Breast epithelium (tissue), 4 donors: ENCODE measurements at places on chromosomes 7 and 10.
A peak's percentile ranks its signal among the peaks of the same experiment; 100 is the strongest.

DNA sequence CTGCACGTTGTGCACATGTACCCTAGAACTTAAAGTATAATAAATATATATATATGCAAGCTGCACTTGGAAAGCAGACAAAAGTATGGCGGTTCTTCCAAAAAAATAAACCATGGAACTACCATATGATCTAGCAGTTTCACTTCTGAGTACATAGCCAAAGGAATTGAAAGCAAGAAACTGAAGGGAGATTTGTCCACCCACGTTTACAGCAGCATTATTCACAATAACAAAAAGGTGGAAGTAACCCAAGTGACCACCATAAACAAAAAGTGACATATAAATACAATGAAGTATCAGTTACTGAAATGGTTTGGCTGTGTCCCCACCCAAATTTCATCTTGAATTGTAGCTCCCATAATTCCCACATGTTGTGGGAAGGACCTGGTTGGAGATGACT, 525.3 kb upstream of the CELF2 start:
- no peaks in the 10 kb centered on the region for H3K4me1 ChIP-seq
- H3K27ac ChIP-seq = no peak overlapping the region
- H3K4me3 ChIP-seq = no peak overlapping the region
- DNase-seq = no peak
- H3K27me3 ChIP-seq = no peaks in the 10 kb centered on the region

- H3K27ac ChIP-seq = no peak overlapping the region
- no peaks in the 10 kb centered on the region for H3K4me1 ChIP-seq
- H3K4me3 ChIP-seq = no peak overlapping the region
- no peaks in the 10 kb centered on the region for H3K36me3 ChIP-seq
Observed at GRCh38 chr10:52376694-52377354, 62.7 kb downstream of the DKK1 start.

DNA sequence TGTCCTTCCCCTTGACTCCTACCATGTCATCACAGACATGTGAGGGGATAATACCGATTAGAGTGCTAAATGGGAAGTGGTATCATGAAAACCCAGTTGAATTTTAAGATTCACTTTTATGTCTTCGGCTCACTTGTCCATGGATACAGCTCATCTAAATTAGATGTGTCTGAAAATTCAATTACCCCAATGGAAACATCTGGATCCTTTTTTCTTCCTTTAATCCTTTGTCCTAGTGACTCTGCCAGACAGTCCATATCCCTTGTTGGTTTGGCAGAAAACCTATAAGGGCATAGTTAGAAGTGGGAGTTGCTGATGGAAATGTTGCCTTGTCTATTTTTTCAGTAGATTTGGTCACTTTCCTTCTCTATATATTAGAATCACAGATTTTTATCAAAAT, 271.9 kb downstream of the MTERF1 start:
- no peak for DNase-seq
- no peaks in the 10 kb centered on the region for H3K4me1 ChIP-seq
- H3K36me3 ChIP-seq = no peaks in the 10 kb centered on the region
- H3K27ac ChIP-seq = no peak overlapping the region
- H3K27me3 ChIP-seq = no peaks in the 10 kb centered on the region

DNA sequence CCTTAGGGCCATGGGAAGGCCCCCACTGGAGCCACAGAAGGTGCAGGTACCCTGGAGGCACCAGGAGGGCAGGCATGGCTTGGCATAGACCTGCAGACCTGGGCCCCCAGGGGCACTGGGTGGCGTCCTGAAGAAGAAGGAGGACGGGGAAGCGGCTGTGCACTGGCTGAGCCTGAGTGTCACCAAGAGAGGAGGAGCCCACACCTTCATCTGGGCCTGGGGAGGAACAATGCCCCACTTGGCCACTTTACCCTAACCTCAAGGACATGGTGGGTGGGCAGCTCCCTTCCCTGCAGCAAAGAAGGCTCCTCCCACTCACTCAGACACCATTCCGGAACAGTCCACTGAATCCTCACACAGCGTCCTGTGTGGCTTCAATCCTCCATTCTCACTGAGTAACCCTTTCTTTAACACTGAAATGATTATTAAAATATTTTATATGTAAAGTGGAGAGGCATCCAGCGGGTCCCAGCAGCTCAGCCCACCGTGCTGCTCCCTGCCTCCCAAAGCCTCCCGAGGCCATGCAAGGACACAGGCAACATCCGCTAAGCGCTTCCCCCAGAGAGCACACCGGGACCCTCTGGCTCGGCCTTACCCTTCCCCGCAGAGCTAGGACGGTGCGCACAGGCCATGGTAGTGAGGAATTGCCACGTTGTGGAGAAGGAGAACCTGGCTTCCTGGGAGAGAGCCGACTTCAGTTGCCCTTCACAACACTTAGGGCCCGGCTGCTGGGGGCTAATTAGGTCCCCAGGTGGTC, 516.7 kb upstream of the MGMT start:
- H3K27me3 ChIP-seq = no peaks in the 10 kb centered on the region
- no peaks in the 10 kb centered on the region for H3K4me1 ChIP-seq
- no peak overlapping the region for H3K27ac ChIP-seq
- H3K36me3 ChIP-seq = no peaks in the 10 kb centered on the region
- DNase-seq = no peak

DNA sequence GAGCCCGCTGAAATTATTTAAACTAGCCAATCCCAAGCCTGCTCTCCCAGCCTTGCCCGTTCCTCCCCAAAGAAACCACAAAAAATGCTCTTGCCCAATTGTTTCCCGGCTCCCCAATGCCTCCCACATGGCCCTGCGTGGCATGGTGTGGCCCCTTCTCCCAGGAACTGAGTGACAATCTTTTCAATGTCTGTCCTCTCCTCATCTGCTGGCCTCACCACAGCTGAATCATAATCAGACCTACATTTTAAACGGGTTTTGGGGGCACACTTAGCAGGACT, 201.5 kb downstream of the PRPF18 start:
- no peak overlapping the region for H3K4me3 ChIP-seq
- H3K36me3 ChIP-seq = no peaks in the 10 kb centered on the region
- DNase-seq = no peak
- H3K27me3 ChIP-seq = no peaks in the 10 kb centered on the region
- no peak overlapping the region for H3K27ac ChIP-seq

DNA sequence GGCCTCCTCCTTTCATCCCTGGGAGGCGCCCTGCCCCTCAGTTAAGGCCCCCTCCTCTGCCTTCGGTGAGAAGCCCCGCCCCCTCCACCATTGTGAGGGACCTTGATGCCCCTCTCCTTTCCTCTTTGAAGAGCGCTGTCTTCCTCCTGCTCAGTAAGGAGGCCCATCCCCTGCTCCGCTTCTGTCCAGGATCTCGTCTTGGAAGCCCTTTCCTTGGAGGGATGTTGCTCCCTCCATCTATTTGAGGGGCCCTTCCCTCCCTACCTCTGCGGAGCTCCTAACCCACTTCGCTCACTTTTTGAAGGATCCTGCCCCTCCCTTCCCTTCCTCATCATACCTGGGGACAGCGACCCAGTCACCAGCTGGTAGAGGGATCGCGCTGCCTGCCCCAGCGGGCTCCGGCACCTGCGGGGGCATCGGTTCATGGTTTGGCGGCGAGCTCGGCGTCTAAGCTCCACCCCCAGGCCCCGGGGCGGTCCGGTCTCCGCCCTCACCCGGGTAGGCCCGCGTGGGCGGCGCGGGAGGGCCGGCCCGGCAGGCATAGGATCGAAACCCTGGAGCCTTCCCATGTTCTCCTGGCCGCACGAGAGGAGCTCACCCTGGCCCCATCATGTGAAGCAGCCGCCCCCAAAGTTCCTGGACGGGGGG, 4.1 kb downstream of the KCNIP2 start:
- no peaks in the 10 kb centered on the region for H3K36me3 ChIP-seq
- H3K4me1 ChIP-seq = no peaks in the 10 kb centered on the region
- H3K27ac ChIP-seq = no peak overlapping the region
- H3K4me3 ChIP-seq = peak overlapping the region; percentile 20
- DNase-seq = no peak
- H3K27me3 ChIP-seq = no peaks in the 10 kb centered on the region

DNA sequence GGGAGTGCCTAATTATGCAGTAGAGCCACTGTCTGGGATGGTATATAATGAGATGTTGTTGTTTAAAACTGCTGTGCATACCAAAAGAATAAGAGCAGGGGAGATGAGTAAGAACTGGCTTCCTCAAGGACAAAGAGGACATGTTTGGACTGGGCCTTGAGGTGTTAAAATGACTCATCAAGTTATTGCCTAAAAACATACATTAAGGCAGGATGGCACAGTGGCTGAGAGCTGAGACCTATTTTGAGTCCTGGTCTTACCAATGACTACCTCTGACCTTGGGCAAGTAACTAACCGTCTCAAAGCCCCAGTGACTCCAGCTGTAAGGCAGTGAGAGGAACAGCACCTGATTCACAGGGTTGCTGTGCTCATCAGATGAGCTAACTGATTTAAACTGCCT, 71.1 kb downstream of the CFAP58 start:
- no peak overlapping the region for H3K27ac ChIP-seq
- no peaks in the 10 kb centered on the region for H3K4me1 ChIP-seq
- H3K27me3 ChIP-seq = no peaks in the 10 kb centered on the region

- no peaks in the 10 kb centered on the region for H3K4me1 ChIP-seq
- no peaks in the 10 kb centered on the region for H3K36me3 ChIP-seq
- no peak for DNase-seq
- H3K4me3 ChIP-seq = no peak overlapping the region
Observed at GRCh38 chr7:20408467-20408826, 77.7 kb downstream of the ITGB8 start.

- H3K27ac ChIP-seq = no peak overlapping the region
- H3K4me3 ChIP-seq = no peak overlapping the region
- no peak for DNase-seq
- H3K27me3 ChIP-seq = no peaks in the 10 kb centered on the region
Observed at GRCh38 chr10:126500866-126501265, 112.6 kb upstream of the ADAM12 start.

DNA sequence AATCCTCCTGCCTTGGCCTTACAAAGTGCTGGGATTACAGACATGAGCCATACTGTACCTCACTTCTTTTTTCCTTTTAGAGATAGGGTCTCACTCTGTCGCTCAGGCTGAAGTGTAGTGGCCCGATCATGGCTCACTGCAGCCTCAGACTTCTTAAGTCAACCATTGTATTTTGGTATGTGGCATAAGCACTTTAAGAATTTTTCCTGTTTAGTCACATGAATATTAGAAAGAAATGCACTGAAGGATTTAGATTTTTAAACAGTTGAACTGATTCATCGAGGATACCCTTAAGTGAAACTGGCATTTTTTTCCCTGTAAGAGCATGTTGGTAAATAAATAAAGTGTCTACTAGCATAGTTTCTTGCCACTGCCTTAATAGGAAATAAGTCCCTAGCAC, 319.3 kb upstream of the CACNA2D1 start:
- H3K4me3 ChIP-seq = no peak overlapping the region
- no peaks in the 10 kb centered on the region for H3K4me1 ChIP-seq
- no peaks in the 10 kb centered on the region for H3K36me3 ChIP-seq
- no peak for DNase-seq

GRCh38 chr7:47670729-47671128, 88.8 kb upstream of the TNS3 start:
- H3K27ac ChIP-seq = no peak overlapping the region
- H3K4me1 ChIP-seq = peaks cover 6% of the 10 kb centered on the region
- no peak overlapping the region for H3K4me3 ChIP-seq
- DNase-seq = no peak

GRCh38 chr10:43230909-43231522, 35.8 kb downstream of the RASGEF1A start:
- no peak overlapping the region for H3K4me3 ChIP-seq
- no peak for DNase-seq
- no peaks in the 10 kb centered on the region for H3K36me3 ChIP-seq
- H3K27me3 ChIP-seq = peaks cover 23% of the 10 kb centered on the region
- no peak overlapping the region for H3K27ac ChIP-seq

DNA sequence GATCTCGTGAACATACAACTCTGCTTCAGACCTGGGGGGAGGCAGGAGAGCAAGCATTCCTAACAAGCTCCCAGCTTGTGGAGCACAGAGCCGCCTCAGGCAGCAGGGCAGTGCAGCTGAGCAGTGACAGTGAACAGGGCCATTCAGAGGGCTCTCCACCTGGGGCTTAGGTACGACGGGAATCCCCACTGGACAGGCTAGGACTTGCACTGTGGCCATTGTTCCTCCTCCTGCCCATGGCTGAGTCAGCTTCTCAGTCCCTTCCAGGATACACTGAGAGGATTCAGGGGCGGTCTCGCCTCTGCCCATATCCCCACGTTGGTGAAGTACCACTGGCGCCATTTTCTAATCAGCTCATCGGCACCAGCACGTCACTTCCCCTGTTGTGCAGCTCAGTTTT, 71.1 kb downstream of the FIGNL1 start:
- H3K27me3 ChIP-seq = no peaks in the 10 kb centered on the region
- H3K4me3 ChIP-seq = peak overlapping the region; percentile 23
- no peaks in the 10 kb centered on the region for H3K36me3 ChIP-seq
- DNase-seq = peak; percentile 69

- no peaks in the 10 kb centered on the region for H3K4me1 ChIP-seq
- no peak overlapping the region for H3K4me3 ChIP-seq
- H3K27me3 ChIP-seq = no peaks in the 10 kb centered on the region
- H3K36me3 ChIP-seq = no peaks in the 10 kb centered on the region
Observed at GRCh38 chr7:4655896-4656295, 26.2 kb upstream of the FOXK1 start.

- H3K4me3 ChIP-seq = no peak overlapping the region
- no peak overlapping the region for H3K27ac ChIP-seq
- no peaks in the 10 kb centered on the region for H3K36me3 ChIP-seq
- H3K27me3 ChIP-seq = no peaks in the 10 kb centered on the region
Observed at GRCh38 chr10:786633-787474, 97.4 kb upstream of the DIP2C start.

GRCh38 chr10:127337801-127338200, 141.4 kb upstream of the INSYN2A start:
- no peaks in the 10 kb centered on the region for H3K27me3 ChIP-seq
- H3K4me1 ChIP-seq = no peaks in the 10 kb centered on the region
- H3K4me3 ChIP-seq = no peak overlapping the region
- DNase-seq = no peak

- H3K4me1 ChIP-seq = no peaks in the 10 kb centered on the region
- no peak for DNase-seq
- H3K4me3 ChIP-seq = no peak overlapping the region
- no peaks in the 10 kb centered on the region for H3K36me3 ChIP-seq
- no peaks in the 10 kb centered on the region for H3K27me3 ChIP-seq
- no peak overlapping the region for H3K27ac ChIP-seq
Observed at GRCh38 chr10:132241496-132241895, 54.7 kb downstream of the DPYSL4 start.

GRCh38 chr10:119818889-119819270, 53.8 kb downstream of the MCMBP start:
- H3K4me3 ChIP-seq = peak overlapping the region; percentile 60
- DNase-seq = no peak
- H3K27ac ChIP-seq = no peak overlapping the region
- H3K4me1 ChIP-seq = no peaks in the 10 kb centered on the region
- no peaks in the 10 kb centered on the region for H3K27me3 ChIP-seq

DNA sequence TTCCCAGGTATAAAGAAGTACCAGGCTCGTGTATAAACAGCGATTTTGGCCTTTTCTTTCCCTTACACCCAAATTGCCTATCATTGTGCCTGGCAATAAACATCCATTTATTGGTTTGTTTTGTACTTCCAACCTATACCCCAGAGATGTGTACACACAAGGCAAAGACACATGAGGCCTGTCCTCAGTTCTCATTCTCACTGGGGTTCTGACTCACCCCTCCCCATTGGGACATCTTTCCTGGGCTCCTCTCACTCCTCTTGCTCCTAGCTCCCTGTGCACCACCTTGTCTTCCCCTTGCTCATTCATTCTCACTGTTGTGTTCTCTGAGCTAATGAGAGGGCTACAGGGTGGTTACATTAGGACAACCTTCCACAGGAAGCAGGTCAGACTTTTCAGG, 240.7 kb downstream of the ANK3 start:
- DNase-seq = no peak
- no peak overlapping the region for H3K4me3 ChIP-seq
- H3K27ac ChIP-seq = no peak overlapping the region
